ENCODE measurements at places on chromosomes 1 and 21.

GRCh38 chr1:28193701-28194161 lies 17.2 kb upstream of the PTAFR start:
- no peak for DNase-seq

- no peak for DNase-seq
These were observed 251.2 kb upstream of the USP24 start for GRCh38 chr1:55466373-55466772.

DNA sequence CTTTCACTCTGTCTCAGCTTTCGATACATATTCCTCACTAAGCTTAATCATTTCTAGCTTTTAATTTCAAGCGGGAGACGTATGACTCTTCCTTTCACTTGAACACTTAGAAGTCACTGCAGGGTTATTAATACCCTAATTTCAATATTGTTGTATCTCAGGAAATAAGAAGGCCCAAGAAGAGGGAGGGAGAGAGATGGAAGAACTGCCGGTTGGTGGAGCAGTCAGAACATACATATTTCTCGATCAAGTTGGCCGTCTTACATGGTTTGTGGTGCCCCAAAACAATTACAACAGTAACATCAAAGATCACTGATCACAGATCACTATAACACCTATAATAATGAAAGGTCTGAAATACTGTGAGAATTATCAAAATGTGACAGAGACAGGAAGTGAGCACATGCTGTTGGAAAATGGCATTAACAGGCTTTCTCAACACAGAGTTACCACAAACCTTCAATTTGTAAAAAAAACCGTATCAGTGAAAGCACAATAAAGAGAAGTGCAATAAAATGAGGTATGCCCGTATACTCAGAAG lies 145.4 kb upstream of the HP1BP3 start:
- DNase-seq: no peak

DNA sequence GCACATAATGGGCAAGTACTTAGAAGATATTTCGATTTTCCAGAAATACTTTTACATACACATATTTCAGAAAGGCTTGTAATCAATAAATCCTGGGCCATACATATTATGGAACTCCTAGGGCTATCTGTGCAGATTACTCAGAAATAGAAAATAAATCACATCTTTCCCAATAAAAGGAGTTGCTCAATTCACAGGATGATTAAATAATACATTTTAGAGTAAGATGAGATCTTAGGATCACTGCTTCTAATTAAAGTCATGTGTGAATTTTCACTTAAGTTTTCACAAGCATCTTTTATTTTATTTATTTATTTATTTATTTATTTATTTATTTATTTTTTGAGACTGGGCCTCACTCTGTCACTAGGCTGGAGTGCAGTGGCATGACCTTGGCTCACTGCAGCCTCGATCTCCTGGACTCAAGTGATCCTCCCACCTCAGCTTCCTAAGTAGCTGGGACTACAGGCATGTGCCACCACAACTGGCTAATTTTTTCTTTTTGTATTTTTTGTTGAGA lies 144.2 kb downstream of the HIVEP3 start:
- no peak for DNase-seq

DNA sequence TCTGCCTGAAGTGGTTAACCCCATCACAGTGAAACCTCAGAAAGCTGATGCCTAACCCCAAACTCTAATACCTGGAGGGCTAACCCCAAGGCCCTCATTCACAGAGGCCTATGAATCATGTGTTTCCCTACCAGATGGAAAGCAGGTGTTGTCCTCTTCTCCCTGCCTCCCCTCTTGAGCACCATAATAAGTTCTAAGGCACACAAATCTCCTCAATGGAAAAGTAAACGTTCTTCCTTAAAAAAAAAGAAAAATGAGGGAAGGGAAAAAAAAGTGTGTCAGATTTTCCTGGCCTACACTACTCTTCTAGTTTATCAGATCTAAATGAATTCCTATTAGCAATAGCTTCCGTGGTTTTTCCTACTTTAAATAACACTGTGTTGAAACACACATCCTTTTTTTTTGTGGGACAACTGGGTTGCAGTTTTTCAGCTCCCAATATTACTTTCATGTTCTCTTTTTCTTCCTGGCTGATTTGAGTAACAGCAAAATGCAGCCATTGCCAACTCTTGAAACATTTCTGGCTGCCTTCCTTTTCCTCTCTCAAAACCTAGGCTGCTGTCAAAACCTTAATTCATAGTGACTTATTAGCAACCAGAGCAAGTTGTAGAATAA lies 43.2 kb downstream of the SLC44A3 start:
- DNase-seq: no peak

DNA sequence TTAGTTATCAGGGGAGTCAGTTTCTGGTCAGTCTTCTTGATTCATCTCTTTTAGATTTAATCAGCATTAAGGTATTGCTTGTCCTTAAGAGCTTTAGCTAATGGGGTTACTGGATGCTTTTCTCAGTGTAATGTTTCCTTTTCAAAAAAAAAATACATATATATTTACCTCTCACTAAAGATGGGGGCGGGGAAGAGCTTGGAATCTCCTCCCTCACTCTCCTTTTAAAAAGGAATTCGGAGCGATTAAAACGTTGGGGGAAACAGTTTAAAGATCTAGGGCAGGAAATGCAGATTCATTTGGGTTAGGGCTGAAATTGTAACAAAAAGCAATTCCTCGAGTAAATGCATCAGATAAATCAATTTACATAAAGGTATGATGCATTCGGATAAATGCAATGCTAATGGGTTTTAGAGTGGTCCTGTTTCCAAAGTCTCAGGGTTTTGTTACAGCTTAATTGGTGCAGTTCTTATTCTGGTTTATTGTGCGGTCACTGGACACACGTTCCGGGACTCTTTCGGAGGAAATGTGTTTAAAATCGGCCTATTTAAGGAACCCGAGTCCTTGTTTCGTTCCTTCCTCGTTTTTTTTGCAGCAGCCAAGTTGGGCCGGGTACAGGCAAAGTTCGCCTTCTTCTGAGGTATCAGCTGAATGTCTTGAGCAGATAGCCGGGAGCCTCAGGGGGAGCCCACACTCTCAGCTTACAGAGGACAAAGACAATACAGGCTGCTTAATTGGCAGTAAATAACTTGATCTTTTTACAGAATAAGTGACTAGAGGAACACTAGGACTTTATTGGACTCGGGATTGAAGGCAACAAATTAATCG lies 1.6 kb downstream of the LMO4 start:
- no peak for DNase-seq

DNA sequence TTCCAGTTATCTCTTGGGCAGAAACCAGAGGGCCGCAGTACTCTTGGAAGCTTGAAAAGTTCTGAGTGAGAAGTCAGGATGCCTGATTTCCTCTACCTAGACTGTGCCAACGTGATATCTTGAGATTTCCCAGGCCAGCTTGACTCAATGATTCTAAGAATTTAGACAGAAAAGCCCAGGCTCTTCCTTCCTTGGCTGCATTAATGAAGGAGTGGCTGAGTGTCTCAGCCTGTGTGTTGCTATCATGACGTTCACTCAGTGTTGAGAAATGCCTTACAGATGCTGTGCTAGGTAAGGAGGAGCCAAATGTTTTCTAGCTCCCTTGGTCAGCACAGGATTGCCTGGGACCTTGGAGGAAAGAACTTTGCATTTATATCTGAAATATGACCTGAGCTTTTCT lies 454.1 kb upstream of the USP24 start:
- no peak for DNase-seq

DNA sequence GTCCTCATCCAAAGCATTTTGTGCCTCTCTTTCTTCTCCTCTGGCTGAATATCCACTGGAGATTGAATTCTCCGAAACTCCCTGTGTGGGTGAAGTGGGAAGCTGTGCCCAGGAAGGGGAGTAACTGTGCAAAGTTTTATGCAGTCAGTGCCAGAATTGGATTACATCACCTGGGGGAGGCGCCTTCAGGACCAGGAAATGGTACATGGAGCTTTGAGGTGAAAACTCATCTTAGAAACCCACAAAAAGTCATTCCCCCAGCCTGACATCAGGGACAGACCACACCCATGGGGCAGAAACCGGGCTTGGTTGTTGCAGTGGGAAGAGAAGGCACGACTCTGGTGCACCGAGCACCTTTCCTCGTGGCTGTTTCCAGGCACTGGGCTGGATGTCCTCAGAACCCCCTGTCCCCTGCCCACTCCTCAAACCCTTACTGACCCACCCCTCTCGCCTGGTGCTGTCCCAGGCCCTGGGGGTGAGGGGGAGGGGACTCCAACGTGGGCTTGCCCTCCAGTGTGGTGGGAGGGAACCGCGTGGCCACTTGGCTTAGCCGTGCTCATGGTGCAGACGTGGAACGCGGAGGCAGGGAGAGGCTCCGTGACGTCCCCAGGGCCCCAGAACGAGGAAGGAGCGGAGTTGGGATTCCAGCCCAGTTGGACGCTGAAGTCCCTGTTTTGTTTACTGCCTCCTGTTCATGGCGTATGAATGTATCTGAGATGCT lies 15.7 kb downstream of the TFF3 start:
- peak; percentile 8 for DNase-seq

All from stimulated activated CD4-positive, alpha-beta T cell treated with anti-CD3 and anti-CD28 coated beads, TNF-alpha, amount 100 ng/mL, for 48 hours (primary cell).